Body of pancreas (tissue), 4 donors: ENCODE measurements at places on chromosomes 5 and 9.

DNA sequence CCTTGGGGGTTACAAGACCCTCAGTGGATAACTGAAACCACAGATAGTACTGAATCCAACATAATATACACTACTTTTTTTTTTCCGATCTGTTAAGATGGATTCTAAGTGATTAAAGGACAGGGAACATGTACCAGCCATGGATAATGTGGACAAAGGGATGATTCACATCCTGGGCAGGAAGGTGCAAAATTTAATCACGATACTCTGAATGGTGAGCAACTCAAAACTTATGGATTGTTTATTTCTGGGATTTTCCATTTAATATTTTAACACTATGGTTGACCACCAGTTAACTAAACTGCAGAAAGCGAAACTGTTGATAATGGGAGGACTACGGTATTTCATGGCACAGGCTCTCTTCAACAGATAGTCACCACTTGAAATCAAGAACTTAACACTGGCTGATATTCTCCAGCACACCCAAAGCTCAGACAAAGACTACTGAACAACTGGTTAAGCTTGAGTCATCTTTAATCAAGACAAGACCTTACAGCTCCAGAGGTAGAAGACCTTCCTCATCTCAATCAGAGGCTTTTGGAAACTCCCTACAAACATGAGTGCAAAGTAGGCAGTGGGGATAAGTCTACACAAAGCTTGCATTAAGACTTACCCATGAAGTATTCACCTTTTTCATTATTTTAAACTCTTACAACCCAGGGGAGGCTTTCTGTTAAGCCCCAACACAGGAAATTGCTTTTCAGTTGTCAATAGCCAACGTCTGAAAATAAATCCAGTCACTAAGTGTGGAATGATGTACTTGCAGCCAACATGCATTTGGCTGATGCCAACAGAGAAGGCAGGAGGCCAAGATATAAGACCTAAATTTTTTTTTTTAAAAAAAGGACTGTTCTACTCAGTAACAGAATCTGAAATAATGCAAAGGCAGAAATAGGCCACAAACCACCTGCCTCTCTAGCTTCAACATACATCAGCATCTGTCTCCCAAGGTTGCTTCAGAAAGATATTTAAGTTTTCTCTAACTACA, 78.7 kb downstream of the ELAVL2 start:
- DNase-seq: no peak

DNA sequence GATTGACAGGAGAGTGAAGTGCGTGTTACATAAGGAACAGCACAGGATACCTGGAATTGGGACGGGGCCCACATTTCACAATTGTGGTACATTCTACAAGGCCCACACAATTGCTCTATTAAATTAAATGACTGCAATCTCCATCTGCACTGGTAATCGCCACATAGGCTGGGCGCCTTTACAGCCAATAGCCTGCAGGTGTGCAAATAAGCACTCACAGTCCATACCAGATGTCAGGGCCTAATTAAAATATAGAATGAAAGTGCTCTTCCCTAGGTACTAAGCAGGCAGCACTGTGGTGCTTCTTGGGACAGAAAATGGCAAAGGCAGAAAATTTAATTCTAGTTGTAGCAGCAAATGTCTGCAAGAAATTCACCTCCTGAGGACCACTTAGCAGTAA, 82.7 kb downstream of the ATP10B start:
- DNase-seq: no peak

DNA sequence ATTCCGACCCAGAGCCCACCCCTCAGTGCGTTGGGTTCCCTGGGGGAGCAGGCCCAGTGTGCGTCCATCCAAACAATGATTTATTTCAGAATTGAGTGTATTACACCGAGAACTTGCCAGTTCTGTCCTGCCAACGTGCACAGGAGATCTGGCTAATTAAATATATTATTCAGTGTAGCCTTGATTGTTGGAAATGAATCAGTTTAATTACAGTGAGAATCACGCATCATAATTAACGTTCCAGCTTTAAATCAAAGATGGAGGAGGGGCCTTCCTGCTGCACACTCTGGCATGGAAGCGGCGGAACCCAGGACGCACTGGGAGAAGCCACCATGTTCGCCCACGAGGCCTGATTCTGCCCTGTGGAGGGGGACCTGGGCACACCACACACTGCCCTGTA, 30.7 kb upstream of the TMEM250 start:
- no peak for DNase-seq

DNA sequence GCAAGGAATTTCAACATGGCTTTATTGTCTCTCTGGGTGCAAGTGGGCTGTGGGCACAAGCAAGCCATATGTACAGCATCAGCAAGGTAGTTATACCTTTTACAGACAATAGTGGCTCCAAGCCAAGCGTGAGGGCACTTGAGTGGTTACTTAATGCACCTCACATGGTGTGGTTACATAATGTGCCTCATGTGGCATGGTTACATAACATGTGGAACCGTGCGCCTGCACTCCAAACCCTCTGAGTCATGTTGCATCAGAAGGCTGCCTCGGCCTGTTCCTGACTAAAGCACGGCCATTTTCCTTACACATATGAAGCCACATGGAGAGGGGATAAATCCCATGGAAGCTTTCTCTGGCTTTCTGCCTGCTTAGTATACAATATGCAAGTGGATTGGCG, 150.9 kb downstream of the OSTF1 start:
- DNase-seq: peak; percentile 56

GRCh38 chr9:129889122-129889940, 54.1 kb downstream of the USP20 start:
- DNase-seq: no peak

DNA sequence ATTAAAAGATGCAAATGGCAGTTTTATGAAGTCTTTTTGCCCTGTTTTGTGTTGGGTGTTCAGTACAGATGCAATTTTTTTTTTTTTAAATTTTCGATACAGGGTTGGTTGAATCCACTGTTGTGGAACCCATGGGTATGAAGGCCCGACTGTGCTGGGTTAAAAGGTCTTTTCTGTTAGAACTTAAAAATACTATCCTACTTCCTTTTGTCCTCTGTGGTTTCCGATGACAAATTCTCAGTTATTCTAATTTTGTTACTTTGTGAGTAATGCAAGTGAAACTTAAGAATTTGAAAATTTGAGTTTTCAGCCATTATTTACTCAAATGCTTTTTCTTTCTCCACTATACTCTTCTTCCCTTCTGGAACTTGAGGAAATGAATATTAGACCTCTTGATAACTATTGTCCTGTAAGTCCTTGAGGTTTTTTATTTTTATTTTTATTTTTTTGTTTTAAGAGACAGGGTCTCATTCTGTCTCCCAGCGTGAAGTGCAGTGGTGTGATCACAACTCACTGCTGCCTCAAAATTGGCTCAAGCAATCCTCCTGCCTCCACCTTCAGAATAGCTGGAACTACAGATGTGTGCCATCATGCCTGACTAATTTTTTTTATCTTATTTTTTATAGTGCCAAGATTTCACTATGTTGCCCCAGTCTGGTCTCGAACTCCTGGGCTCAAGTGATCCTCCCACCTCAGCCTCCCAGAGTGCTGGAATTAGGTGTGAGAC, 67.5 kb downstream of the ZCCHC7 start:
- DNase-seq: no peak

DNA sequence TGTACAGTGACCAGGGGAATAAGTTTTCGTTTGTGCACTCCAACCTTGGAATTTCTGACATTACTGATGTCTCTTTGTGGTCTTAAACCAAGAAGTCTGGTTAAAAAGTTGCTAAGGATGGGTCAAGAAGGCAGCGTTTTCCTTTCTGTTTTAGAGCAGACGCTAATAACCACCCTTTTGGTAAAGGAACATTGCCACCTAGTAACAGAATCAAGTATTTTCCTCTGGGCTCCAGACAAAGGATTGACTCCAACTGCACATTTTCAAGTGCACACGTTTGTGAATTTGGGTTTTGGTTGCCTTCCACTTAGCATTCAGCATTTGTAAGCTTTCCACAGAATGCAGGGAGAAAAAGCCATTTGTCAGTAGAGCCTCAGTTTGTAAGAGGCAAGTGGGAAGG, 22.2 kb upstream of the CEP78 start:
- no peak for DNase-seq

- DNase-seq: no peak
Observed at GRCh38 chr5:79014631-79015030, 29.5 kb upstream of the ARSB start.

- no peak for DNase-seq
Observed at GRCh38 chr9:37639109-37639762, 11.5 kb upstream of the FRMPD1 start.

- DNase-seq: no peak
Observed at GRCh38 chr5:95446560-95447221, 55.5 kb downstream of the FAM81B start.
